ENCODE measurements at places on chromosomes 4 and X.

GRCh38 chrX:104193485-104193884 is 27.2 kb downstream of the FAM199X start:
- DNase-seq = no peak

- DNase-seq = peak; percentile 53
Observed at GRCh38 chr4:107736924-107737448, 17.0 kb upstream of the PAPSS1 start.

GRCh38 chr4:113935190-113935589 is 44.3 kb downstream of the ARSJ start:
- no peak for DNase-seq

DNA sequence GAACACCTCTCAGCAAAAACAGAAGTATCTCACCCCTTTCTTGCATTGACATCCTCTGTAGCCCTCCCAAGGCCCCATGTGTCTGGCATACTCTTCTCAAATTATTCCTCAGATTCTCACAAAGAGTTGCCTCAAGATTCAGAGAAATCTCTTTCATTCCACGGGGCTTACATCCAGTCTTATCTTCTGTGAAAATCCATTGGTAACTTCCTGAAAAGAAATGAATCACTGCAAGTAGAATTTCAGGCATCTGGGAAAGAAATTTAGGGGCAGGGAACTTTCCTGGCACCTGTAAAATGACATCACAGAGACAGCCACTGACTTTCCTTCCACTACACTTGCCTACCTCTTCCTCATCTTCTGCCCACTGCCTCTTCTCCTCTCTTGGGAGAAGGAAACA is 182.5 kb upstream of the ARHGEF9 start:
- DNase-seq = no peak

DNA sequence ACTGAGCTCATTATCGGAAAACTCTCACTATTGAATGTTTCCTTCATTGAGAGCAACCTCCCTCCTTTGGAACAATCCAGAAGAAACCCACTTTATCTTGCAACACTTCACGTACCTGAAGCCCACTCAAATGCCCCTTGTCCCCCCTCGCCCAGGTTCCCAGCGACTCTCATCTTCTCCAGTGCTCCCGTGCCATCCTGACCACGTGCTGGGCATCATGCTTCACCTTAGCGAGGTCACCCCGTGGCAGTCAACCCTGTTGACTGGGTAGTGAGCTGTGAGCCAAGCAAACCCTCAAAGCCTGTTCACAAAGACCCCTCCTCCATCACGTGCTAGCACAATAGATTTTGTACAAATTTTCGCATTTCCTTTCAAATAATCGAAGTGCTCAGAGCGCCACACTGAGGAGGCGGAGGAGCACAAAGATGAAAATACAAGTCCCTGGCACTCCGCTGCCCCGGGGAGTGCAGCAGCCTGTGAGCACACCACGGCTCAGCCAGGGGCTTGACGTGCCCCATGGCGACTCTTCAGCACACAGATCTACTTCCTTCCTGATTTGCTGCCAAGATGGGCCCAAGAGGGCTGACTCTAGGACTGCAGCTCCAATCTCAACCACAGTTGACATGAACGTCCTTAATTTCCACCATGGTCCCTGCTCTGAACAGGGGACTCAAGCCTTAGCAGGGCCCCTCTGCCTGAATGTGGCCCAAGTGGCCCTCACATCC is 15.6 kb downstream of the PDZD4 start:
- DNase-seq = no peak

GRCh38 chrX:24253469-24253868 is 60.4 kb downstream of the SUPT20HL2 start:
- no peak for DNase-seq

- DNase-seq = no peak
Observed at GRCh38 chrX:40151211-40152172, 53.7 kb upstream of the BCOR start.

- no peak for DNase-seq
Observed at GRCh38 chr4:139919004-139919403, 235.0 kb downstream of the MAML3 start.

- peak; percentile 52 for DNase-seq
Observed at GRCh38 chrX:2374086-2374485, 126.7 kb downstream of the DHRSX start.

Data from astrocyte of the spinal cord (primary cell).